ENCODE measurements at places on chromosomes 2 and 18. TPM values are rescaled to one million over a fixed set of nuclear protein-coding genes. Genes with fewer than 3 reads are reported as not detected.

DNA sequence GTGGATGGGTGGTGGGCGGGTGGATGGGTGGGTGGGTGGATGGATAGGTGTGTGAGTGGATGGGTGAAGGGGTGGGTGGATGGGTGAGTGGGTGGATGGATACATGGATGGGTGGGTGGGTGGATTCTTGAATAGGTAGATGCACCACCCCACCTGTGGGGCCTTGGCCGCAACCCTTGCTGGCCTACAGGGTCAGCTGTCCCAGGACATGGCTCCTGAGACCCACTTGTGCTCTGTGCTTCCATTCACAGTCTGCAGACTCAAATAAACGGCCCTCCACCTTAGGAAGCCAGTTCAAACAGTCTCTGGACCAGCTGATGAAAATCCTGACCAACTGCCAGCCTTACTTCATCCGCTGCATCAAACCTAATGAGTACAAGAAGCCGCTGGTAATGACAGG, 54.4 kb downstream of the MYO7B start:
- no peak for DNase-seq

The RAB27B gene
- total RNA-seq, result 1.1 TPM

GRCh38 chr2:53235836-53236582, 531.6 kb upstream of the CHAC2 start:
- no peak for DNase-seq

DNA sequence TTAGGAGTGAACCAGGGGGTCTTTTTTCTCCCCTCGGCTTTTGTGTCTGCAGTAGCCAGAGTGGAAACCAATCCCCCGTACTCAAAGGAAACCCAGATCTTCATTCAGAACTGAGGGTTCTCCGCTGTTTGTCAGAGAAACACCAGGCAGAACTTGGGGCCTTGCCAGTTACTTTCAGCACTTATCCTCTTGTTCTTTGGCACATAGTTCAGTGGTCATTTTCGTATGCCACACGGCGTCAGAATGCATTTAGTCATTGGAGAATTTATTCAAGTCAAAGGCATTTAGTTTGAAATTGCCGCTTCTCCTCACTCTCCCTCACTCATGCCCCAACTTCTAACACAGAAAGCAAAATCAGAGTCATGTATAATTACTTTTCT, 102.9 kb downstream of the CABLES1 start:
- peak; percentile 73 for DNase-seq

- DNase-seq, result peak; percentile 77
Observed at GRCh38 chr2:234412726-234413125, 84.2 kb downstream of the ARL4C start.
